ENCODE measurements at places on chromosomes 7 and 10. TPM values are rescaled to one million over a fixed set of nuclear protein-coding genes. Genes with fewer than 3 reads are reported as not detected.

Gene KIAA1217
- total RNA-seq, result 5.6 TPM

Gene TCAF2
- 1.00 TPM for total RNA-seq

Gene ADAM12
- total RNA-seq, result 16.7 TPM

Gene SNX10
- total RNA-seq, result 40.6 TPM

Gene LLCFC1
- total RNA-seq, result not detected

Data from cerebellum (tissue), 4 donors.